ENCODE measurements at places on chromosomes 1 and 21.

- peak overlapping the region; percentile 90 for H3K27ac ChIP-seq
- peaks cover 20% of the 10 kb centered on the region for H3K4me1 ChIP-seq
- H3K27me3 ChIP-seq = no peaks in the 10 kb centered on the region
Measured at GRCh38 chr1:201740086-201740541, 88.8 kb upstream of the IPO9 start.

DNA sequence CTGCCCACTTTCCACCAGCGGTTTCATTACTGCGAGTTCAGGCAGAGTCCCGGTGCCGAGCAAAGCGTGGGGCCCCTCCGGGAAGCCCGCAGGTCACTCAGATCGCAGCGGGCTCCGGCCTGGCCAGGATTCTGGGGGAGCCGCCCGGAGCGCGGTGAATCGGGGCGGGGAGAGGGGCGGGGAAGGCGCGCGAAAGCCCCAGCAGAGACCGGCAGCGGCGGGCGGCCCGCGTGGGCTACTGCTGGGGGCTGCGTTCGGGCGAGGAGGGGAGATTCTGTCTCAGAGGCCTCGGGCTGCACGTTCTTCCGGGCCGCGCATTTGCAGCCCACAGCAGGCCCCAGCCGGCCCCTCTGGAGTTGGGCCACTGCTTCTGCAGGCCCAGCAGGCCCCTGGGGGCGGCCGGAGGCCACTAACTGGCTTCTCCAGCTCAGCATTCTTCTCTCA is 64.7 kb downstream of the SCCPDH start:
- peak; percentile 76 for DNase-seq
- H3K4me1 ChIP-seq = no peaks in the 10 kb centered on the region
- H3K27ac ChIP-seq = no peak overlapping the region
- H3K27me3 ChIP-seq = no peaks in the 10 kb centered on the region
- no peak overlapping the region for H3K4me3 ChIP-seq
- H3K36me3 ChIP-seq = no peaks in the 10 kb centered on the region

GRCh38 chr1:198773523-198773922 is 134.7 kb downstream of the PTPRC start:
- no peak overlapping the region for H3K4me3 ChIP-seq
- DNase-seq = no peak
- no peaks in the 10 kb centered on the region for H3K36me3 ChIP-seq
- no peaks in the 10 kb centered on the region for H3K27me3 ChIP-seq
- no peak overlapping the region for H3K27ac ChIP-seq

- no peak overlapping the region for H3K4me3 ChIP-seq
- H3K27me3 ChIP-seq = no peaks in the 10 kb centered on the region
- no peak overlapping the region for H3K27ac ChIP-seq
Measured at GRCh38 chr1:221246067-221246466, 366.8 kb downstream of the HLX start.

DNA sequence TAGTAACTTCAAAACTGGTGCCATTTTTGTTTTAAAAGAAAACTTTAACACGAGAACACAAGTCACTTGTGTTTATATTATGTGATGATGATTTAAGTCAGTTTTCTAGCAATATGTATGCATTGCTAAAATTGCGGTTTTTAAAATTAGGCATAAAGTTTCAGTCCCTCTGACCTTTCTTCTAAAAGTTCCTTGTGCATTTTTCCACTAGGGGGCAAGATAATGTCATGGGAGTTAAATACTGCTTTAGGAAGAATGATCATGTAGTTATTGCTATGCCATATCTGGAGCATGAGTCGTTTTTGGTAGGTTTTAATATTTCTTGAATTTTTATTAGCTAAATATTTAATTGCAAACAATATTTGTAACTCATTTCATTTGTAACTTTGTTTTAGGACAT is 10.7 kb downstream of the CDC7 start:
- H3K27me3 ChIP-seq = no peaks in the 10 kb centered on the region
- H3K4me1 ChIP-seq = no peaks in the 10 kb centered on the region
- H3K36me3 ChIP-seq = peaks cover 6% of the 10 kb centered on the region
- peak; percentile 83 for DNase-seq
- no peak overlapping the region for H3K27ac ChIP-seq

DNA sequence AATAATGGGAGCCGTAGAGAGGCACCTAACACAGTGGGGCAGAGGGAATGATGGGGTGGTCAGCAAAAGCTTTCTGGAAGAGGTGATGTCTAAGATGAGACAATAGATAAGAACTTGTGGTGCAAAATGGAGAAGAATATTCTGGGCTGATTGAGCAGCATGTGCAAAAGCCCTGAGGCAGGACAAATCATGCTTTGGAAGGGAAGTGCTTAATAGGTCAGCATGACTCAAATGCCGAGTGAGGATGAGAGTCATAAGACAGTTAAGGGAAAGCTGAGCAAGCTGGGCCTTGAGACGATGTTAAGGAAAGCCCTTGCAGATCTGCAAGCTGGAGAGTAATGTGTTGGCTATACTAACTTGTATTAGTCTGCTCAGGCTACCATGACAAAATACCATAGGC is 37.3 kb upstream of the ASB17 start:
- no peaks in the 10 kb centered on the region for H3K27me3 ChIP-seq
- no peak for DNase-seq
- H3K27ac ChIP-seq = no peak overlapping the region

Data from lung (tissue), 17 donors.